ENCODE measurements at places on chromosomes 1 and 21. TPM values are rescaled to one million over a fixed set of nuclear protein-coding genes. Genes with fewer than 3 reads are reported as not detected.

SPATA46 gene
- not detected for total RNA-seq

C1orf226 gene
- 0.17 TPM for total RNA-seq

DDX59 gene
- 12.9 TPM for total RNA-seq

CDK18 gene
- total RNA-seq, result 1.3 TPM

APCS gene
- not detected for total RNA-seq

LRRC38 gene
- not detected for total RNA-seq

SELENBP1 gene
- total RNA-seq, result 120 TPM

ELAVL4 gene
- total RNA-seq, result not detected

RGS16 gene
- 0.66 TPM for total RNA-seq

CAPN8 gene
- total RNA-seq, result not detected
